ENCODE measurements at places on chromosomes 12 and 14.

GRCh38 chr14:100443603-100444002 lies 120.5 kb downstream of the SLC25A47 start:
- DNase-seq: no peak

DNA sequence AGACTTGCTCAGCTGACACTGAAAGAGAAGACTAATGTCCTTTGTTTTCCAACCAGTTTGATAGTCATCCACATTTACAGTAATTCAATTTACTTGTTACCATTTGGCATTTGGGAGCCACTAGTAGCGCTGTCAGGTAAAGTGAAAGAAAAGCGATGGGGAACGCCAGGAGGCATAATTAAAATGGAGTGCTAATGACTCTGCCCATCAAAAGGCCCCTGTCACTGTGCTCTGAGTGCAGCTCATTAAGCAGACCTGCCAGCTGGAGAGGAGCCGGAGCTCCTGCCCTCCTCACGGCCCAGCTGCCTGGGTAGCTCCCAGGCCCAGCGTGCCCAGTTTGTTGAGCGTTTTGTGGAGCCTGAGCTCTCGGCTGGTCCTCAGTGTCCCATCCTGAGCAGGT lies 463.6 kb upstream of the CCDC196 start:
- DNase-seq: no peak

GRCh38 chr14:54438703-54439102 lies 2.5 kb downstream of the CNIH1 start:
- no peak for DNase-seq

GRCh38 chr12:83823386-83824045 lies 1089.1 kb downstream of the SLC6A15 start:
- peak; percentile 10 for DNase-seq

DNA sequence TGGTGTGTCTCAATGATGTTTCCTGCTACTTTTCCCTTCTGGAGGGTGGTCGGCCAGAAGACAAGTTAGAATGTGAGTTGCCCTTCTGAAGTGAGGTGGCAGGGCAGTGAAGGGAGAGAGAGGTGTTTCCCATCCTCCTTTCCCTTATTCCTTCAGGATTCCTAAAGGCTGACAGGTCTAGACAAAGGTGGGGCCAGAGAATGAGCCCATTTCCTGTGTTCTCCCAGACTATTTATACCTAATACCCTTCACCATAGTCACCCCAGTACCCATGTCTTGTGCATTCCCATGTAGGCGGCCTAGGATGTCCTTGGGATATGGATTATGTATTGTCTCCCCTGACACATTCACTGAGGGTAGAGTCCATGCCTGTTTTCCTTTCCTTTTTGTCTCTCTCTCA lies 7.0 kb downstream of the DGKA start:
- DNase-seq: no peak

DNA sequence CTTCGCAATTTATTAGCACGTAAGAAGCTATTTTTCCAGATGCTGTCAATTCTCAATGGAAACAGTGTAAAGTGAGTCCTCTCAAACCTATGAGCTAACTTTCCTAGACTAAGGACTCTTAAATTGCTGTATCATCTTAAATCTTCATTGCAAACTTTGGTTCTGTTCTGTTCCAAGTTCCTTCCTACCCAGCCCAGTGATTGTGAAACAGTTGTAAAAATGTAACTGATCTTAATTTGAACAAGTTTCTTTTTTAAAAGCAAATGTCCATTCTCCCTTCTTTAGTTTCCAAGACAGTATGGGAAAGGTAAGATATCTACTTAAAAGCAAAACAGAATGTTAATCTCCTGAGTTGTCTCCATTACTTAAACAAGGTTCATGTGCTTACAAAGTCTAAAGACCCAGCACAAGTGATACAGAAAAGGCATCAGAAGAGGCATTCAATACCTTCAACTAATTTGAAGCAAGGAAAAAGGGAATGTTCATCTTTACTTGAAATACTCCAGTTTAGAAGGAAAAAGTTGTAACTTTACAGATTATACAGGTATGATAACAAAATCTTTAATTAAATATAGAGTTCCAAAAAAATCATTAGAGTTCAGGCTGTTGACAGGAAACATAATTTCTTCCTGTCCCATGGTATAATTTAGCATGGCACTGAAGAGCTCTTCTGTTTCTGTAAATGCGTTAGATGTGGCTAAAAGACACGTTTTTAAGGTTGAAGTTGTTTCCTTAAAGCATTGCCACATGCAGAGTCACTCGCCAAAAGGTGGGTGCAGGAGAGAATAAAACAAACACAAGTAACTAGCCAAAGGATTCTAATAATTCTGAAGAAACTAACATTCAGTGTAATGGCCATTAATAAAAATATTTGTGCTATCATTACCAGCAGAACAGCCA lies 101.5 kb upstream of the USP15 start:
- peak; percentile 5 for DNase-seq

GRCh38 chr12:68078737-68079136 lies 80.8 kb downstream of the IFNG start:
- DNase-seq: no peak

GRCh38 chr14:101879529-101880336 lies 84.6 kb upstream of the DYNC1H1 start:
- DNase-seq: no peak

- DNase-seq: no peak
These were observed 85.4 kb downstream of the WSCD2 start for GRCh38 chr12:108214486-108214885.

- DNase-seq: no peak
These were observed 53.4 kb upstream of the MMP17 start for GRCh38 chr12:131774576-131775391.

DNA sequence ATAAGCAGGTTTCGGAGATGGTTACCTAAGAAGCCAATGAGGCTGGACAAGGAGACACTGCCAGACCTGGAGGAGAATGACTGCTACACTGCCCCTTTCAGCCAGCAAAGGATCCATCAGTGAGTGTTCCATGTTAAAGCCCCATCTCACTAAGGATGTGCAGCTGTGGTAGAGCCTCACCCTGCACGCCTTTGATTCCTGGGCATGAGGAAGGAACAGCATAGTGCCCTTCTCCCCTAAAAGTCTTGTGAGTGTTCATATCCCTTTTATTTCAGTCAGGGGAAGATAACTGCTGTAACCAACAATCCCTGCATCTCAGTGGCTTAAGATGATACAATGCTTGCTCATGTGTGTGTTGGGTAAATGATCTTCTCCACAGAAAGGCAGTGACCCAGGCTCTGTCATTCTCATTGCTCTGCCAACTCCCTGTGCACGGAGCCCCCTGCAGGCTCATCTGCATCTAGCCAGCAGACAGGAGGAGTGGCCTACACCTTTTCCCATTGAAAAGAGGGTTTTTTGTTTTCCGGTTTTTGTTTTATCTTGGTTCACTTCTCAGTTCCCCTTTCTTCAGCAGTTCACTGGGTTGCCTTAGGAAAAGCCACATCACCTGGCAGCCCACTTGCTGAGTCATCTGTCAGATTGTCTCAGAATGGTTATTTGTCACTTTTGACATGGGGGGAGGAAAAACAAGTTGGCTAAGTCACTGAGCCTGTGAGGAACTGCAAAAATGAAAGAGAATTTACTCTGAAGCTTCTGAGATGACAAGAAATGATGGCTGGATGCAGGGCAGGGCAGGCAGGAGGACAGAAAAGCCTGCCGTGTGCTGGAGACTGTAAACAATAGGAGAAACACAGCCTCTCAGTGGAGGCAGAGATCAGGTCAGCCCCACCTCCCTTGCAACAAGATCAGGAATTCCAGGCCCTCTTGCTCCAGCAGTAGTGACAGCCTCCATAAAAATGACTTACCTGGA lies 193.3 kb downstream of the ANO4 start:
- no peak for DNase-seq

GRCh38 chr12:70733385-70733784 lies 96.2 kb upstream of the PTPRB start:
- DNase-seq: no peak

DNA sequence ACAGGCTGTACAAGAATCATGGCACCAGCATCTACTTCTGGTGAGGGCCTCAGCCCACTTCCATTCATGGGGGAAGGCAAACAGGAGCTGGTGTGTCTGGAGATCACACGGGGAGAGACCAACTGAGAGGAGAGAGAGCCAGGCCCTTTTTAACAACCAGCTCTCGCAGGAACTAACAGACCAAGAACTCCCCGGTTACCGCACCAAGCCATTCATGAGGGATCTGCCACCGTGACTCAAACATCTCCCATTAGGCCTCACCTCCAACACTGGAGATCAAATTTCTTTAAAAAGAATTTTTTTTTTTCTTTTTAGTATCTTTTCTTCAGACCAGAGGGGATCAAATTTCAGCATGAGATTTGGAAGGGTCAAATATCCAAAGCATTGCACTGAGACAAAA lies 16.7 kb upstream of the AQP2 start:
- DNase-seq: no peak

DNA sequence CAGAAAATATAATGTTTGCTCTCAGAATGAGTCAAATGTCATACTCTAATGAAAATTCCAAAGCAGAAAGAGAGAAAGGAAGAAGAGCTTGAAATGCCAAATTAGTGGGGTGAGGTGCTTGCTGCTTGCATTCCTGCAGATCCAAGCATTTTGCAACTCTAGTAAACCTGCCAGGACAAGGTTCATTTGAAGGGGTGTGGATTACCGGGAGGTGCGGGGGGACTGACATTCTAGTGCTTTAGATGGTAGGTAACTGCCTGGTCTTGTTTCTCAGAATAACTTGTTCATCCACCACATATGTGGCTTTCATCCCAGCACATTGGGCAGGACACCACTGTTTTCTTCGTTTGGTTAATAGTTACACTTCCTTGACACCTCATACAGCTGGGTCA lies 144.4 kb downstream of the AKAP6 start:
- no peak for DNase-seq

- no peak for DNase-seq
These were observed 91.3 kb downstream of the DUSP6 start for GRCh38 chr12:89260841-89261637.

DNA sequence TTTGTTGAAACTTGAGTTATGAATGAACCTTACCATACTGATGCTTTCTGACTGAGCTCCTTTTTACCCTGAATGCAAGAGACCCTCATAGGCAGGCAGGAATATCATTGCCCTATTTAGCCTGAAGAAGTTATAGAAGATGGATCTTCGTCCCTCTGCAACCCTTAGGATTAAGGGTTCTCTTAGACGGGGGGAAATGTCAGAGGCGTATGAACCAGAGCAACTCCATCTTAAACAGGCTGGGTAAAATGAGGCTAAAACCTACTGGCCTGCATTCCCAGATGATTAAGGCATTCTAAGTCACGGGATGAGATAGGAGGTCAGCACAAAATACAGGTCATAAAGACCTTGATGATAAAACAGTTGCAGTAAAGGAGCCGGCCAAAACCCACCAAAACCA lies 7.5 kb downstream of the ATF1 start:
- no peak for DNase-seq

- no peak for DNase-seq
These were observed 5.7 kb downstream of the SHMT2 start for GRCh38 chr12:57235017-57235727.

All from CD4-positive, alpha-beta T cell treated with Interleukin-17A for 4 hours (primary cell).